ENCODE measurements at places on chromosomes 2 and 18.
A peak's percentile ranks its signal among the peaks of the same experiment; 100 is the strongest.

DNA sequence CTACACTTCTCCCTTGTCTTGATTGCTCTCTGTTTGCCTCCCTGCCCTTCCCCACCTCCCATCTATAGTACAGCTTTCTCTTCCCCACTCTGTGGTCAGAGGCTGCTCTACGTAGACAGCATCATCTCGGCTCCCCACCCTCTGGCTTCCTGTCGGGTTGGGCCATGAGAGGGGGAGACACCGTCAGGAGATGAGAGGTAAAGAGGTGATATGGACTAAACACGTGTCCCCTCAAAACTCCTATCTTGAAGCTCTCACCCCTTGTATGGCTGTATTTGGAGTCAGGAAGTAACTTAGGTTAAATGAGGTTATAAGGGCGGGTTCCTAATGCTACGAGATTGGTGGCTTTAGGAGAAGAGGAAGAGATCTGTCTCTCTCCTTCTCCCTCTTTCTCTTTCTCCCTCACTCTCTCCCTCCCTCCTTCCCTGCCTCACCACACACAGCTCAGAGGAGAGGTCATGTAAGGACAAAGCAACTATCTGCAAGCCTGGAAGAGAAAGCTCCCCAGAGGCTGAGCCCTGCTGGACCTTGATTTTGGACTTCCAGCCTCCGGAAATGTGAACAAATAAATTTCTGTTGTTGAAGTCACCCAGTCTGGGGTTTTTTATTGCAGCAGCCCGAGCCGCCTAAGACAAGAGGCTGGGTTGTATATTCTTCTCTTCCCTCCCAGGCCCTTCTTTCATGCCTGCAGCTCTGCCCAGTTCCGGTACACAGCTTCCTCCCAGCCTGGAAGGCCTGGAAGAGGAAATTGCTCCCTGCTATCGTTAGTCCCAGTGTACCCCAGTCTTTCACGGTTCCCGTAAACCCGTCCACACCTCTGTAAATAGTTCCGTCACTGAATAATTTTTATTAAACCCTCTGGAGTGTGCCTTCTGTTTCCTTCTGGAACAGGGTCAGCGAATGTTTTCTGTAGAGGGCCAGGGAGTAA, 138.0 kb downstream of the AKAIN1 start:
- DNase-seq = peak; percentile 35

DNA sequence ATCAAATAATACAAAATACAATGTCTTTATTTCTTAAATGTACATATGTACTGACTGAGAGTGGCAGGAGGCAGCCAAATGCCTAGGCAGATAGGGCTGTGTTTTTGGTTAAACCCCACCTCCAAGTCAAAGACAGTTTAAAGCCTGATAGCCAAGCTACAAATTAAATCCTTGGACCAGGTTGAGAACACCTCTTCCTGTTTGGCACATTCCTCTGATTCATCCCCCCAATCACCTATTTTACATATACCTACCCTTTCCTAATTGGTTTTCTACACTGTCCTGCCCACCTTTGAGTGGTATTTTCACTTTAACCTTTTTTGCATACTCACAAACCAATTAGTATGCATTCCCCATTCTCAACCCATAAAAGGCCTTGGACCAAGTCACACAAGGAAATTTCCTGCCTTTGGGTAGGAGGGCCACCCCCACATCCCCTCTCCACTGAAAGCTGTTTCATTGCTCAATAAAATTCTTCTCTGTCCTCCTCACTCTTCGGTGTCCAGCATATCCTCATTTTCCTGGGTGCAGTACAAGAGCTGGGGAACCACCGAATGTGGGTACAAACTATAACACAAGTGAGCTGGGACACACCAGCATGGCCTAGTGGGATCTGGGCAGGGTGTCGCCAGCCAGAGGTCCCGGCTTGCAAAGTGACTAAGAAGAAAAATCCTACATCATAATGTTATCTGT, 149.1 kb downstream of the UBE2E3 start:
- no peak for DNase-seq

GRCh38 chr18:58097121-58097906, 53.3 kb downstream of the NEDD4L start:
- DNase-seq = no peak

DNA sequence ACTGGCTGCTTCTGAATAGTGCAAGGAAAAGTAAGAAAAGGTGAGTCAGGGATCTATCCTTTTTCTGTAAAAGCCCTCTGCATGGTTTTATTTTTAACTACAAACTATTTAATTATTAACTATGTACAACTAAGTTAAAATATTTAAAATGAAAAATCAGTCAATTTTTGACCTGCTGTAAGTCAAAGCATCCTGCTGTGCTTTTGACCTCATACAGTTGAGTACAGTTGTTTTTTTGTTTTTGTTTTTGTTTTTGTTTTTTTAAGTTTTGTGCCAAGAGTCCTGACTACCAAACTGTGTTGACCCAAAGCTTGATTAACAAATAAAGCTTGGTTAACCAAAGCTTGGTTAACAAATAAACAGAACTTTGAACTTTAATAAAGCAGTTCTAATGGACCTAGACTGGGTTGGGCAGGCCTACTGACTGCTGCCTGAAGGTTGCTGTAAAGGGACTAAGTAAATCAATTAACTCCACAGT, at the start of gene ACMSD:
TSS of gene ACMSD (plus strand) at position 474 of the 478 bp plus-strand sequence. CDS start 67 bp downstream, outside the sequence.
- DNase-seq = no peak

Measured in stimulated activated CD4-positive, alpha-beta T cell treated with anti-CD3 and anti-CD28 coated beads, Interleukin-15, amount 100 ng/mL, for 24 hours (primary cell).